ENCODE measurements at places on chromosomes 13 and 19.

DNA sequence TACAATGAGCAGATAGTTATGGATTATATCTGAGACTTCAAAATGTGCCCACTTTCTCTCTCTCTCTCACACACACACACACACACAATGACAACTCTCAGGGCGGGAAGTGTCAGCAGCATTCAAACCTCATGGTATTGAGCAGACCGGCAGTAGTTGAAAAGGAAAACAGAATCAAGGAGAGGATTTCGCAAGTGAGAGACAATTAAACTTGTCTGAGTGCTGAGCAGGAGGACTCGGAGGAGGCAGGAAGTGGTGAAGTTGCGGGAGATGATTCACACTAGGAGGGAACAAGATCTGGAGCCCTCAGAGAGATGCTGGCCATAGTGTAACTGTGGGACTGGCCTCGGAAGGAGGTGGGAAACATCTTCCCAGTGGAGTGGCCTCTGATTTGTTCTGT, 353.1 kb downstream of the EFNB2 start:
- DNase-seq, result no peak

GRCh38 chr19:55623561-55623960, 805 bp downstream of the ZNF784 start:
- DNase-seq, result no peak

- no peak for DNase-seq
These were observed 102.6 kb downstream of the DOCK9 start for GRCh38 chr13:98875146-98875729.

DNA sequence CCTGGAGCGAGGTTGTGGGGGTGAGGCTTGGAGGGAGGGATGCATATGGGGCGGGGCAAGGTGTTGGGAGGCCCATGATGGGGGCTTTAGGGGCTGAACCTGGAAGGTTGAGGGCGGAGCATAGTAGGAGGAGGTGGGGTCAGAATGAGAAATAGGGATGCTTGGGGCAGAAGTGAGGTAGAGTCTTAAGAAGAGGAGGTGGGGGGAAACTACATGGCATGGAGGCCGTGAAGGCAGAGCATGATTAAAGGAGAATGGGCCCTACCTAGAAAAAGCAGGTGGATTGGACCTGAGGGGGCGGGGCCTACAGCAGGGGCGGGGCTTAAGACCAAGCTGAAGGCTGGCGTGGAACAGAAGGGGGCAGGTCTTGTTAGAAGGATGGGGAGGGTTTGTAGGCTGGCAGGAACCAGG, 799 bp downstream of the NR1H2 start:
- DNase-seq, result peak; percentile 49

DNA sequence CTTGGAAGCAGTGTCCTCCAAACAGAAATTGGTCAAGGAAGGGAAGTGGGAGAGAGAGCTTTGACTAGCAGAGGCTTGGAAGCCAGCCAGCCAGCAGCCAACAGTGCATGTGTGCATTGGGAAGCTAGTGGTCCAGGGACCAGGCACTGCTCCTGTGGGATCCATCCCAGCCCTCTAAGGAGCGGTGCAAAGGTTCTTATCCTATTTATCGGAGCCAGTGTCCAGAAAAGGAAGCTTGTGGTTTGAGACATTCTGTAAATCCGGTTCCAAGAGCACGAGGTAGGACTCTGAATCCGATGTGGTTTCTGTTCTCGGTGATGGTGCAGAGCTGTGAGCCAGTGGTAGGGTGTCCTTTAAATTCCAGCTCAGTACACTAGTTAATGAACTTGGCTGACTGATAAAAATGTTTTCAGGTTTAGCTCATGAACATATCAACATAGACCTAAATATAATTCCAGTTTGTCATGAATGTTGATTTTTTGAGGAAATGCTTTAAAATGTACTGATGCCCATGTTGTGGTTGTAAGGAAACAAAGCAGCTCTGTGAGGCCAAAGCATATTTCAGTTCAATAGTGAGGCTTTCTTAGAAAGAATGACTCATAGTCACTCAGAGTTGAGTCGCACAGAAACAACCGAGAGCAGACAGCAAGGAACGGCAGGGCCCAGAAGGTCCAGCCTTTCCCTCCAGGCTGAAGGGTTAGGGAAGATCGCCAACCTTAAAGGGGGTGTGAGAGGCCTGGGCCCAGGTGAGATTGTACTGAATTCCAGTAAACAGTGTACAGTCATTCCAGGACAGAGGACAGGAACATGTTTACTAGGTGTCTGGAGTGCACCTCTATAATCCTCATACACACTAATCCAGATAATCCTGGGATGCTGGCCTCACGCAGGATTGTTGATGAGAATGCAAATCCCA, 21.5 kb upstream of the GARRE1 start:
- no peak for DNase-seq

DNA sequence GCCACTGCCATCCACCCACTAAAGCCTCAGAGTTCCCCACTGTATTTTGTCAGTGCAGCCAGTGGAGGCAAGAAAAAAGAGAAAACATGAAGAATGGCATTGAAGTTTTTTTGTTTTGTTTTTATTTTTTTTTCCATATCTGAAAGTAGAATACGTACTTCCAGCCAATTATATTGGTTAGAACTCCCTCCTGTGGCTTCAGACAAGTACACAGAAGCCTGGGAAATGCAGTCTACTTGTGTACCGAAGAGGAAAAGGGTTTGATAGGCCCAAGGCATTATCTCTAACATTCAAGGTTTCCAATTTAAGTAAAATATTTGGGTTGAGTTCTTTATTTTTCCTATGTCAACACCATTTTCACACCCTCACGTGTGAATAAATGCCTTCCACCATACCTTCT, 696.2 kb upstream of the GPC6 start:
- no peak for DNase-seq

GRCh38 chr13:42532561-42533335, 41.2 kb upstream of the TNFSF11 start:
- DNase-seq, result no peak

DNA sequence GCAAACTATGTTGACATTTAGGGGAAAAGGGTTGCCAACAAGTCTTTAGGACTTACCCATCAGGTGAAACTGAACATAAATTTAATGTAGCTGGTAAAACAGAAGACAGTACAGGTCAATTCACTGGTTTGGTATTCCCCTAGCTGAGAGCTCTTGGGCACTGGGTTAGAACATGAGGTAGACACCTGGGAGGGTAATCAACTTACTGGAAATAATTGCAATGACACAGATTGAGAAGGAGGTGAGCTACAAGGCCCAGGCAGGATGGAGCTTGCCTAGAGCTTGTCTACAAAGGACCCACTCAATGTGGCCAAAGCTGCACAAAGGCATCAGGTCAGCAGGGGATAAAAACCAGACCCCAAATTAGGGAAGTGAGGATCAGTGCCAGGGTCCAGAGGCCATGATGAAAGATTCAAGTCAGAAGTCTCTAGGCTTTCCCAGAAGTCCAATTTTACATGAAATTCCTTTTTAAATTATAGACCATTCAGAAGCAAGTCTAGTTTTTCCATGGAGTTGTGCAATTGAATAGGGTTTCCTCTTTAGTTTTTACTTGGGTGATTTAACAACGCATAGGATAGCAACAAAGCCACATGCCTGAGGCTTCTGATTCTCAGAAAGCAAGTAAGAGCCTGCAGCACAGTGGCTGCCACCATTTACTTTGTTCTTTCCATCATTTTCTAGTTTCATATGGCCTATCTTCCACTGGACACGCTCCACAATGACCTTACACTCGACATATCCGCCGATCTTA, 194.0 kb downstream of the NDFIP2 start:
- no peak for DNase-seq

- peak; percentile 78 for DNase-seq
These were observed 16.8 kb upstream of the SEMA6B start for GRCh38 chr19:4576016-4576933.

GRCh38 chr13:87089391-87089790, 581.8 kb upstream of the SLITRK5 start:
- no peak for DNase-seq

DNA sequence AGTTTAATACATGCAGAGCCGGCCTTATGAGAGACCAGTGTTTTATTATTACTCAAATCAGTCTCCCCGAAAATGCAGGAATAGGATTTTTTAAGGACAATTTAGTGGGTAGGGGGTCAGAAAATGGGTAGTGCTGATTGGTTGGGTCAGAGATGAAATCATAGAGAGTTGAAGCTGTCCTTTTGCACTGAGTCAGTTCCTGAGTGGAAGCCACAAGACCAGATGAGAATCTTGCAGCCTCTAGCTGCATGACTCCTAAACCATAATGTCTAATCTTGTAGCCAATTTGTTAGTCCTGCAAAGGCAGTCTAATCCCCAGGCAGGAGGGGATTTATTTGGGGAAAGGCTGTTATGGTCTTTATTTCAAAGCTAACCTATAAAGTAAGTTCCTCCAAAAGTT, 1163.9 kb downstream of the DIAPH3 start:
- DNase-seq, result no peak

DNA sequence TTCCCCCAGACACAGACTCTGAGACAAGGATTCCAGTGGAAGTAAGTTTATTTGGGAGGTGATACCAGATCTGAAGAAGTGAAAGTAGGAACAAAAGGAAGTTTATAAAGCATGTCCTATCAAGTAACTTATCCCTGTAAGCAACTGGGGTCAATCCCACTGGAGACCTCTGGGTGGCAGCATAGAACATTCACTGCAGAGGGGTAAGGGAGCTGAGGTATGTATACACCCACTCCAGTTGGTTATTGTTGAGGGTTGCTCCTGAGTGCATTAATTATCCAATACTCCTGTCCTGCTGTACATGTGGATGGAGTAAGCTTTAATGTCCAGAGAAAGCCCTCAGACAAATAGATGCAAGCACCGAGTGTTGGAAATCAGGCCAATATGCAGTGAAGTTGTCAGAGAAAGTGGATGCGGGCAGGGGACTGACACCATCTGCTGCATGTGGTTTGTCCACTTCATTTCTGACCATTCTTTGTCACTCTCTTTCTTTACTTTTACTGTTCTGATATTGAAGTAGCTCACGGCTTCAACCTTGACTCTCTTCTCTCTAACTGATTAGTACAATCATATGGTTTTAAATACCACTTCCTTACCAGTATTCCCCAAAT, 46.7 kb downstream of the NOTCH3 start:
- DNase-seq, result peak; percentile 12

DNA sequence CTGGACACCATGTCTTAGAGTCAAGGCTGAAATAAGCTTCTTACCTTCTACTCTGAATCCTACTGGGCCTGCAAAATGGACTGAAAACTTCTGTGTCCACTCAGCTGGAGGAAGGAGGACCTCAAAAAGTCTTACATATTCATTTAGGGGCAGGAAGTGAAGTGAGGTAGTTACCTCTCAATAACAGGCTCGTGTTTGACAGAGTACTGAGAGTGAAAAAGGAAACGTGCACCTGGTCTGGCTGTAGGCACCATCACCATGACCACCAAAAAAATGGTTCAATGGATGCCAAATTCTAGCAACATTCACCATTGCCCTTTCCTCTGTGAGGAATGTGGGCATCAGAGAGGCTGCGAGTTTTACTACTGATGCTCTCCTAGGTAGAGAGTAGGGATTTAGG, 176.2 kb downstream of the RFC3 start:
- no peak for DNase-seq

DNA sequence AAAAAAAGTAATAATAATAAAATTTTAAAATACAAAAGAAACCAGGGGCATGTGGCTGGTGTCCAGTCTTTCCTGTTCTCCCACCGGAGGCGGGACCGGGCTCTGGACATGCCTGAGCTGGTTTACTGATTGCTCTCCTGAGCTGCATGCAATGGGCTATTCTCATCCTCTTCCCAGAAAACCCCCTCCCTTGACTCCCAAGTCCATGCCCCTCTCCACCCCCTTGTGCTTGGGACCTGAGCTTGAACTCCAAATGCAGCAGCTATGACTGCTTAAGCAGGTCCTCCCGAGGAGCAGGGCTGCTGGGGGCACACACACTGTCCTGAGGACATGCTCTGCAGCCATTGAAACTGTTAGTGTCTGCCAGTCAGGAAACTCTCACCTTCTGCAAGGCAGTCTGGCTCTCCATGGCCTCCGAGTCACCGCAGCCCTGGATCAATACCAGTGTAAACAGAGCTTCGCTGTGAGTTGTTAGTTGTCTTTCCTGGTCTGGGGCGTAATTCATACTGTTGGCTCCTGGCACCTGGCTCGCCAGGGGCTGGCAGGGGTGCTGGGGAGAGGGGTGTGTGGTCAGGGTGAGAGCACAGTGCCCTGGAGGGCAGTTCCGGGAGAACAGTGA, 41.6 kb upstream of the CHST8 start:
- no peak for DNase-seq

DNA sequence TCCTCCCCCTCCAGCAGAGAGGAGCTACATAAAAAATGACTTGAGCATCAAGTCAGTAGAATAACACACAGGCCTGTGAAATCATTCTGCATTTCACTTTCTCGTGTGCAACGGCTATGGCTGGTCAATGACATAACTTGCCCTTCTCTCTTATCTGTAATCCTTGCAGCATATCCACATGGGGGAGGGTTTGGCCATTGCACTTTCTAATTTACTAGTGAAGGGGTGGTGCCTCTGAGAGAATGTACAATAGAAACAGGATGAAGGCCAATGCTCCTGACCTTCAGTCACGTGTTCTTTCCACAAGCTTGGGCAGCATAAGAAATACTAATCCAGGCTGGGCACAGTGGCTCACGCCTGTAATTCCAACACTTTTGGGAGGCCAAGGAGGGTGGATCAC, 641.0 kb upstream of the ARGLU1 start:
- no peak for DNase-seq

DNA sequence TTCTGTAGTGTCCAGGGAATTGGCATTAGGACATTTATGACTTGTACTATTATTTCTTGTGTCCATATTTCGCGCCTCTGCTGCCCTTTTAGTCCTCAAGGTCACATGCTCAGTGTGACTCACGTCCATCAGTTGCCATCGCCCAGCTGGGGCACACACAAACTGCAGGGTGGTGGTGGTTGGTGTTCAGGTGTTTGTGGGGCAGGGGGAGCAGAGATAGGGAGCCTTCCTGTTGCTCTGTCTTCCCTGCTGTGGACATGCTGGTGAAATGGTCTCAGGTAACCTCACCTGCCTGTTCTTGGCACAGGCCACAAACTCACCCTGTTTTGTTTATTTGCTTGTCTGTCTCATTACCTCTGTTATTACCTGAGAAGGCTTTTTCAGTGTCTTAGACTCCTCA, 22.4 kb downstream of the PRR12 start:
- DNase-seq, result no peak

- peak; percentile 38 for DNase-seq
These were observed 1.5 kb downstream of the PLEKHF1 start for GRCh38 chr19:29666578-29667386.

Data from CD4-positive, alpha-beta T cell (primary cell).